ENCODE measurements at places on chromosomes 5 and 9.

GRCh38 chr9:27564670-27565069, 8.6 kb downstream of the C9orf72 start:
- no peak for DNase-seq

- DNase-seq = peak; percentile 67
Observed at GRCh38 chr9:120490888-120491595, 88.9 kb downstream of the CDK5RAP2 start.

DNA sequence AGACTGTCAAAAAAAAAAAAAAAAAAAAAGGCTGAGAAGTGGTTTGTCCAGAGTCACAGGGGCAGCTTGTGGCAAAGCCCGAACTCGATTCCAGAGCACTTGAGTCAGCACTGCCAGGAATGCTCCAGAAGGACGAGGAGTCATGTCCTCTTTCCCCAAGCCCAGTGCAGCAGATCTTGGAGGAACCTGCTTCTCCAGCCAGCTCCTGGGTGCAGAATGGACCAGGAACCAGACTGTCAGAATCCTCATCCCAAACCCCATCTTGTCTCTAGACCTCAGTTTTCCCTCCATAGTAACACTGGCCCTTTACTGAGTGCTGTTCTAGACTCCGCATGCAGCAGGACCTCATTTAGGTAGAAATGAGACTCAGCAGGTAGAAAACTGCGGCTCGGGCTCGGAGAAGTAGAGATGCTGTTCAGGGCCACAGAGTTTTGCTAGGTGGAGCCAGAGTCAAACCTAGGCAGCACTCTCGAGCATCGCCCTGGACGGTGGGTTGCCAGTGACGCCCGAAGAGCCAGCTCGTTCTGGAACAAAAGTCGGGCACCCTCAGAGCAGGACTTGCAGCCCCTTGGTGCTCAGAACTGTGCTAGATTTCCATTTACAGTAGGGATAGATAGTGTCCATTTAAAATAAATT, 15.4 kb downstream of the CD74 start:
- no peak for DNase-seq

DNA sequence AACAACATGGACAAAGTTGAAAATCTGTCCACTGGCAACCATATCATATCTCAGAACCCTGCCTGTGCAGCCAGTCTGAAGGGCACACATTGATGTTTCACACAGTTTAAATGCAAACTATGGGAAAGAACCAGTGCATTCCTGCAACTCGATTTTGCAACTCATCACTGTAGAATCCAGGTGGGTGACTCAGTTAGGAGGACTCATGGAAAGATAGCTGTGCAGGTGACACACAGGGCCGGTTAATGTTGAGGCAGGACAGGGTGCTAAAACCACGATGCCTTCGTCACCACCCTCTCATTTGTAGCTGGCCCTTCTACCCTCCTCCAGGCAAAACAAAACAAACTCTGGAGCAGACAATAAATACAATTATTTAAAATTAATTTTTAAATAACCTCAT, 62.8 kb downstream of the TLE1 start:
- no peak for DNase-seq

DNA sequence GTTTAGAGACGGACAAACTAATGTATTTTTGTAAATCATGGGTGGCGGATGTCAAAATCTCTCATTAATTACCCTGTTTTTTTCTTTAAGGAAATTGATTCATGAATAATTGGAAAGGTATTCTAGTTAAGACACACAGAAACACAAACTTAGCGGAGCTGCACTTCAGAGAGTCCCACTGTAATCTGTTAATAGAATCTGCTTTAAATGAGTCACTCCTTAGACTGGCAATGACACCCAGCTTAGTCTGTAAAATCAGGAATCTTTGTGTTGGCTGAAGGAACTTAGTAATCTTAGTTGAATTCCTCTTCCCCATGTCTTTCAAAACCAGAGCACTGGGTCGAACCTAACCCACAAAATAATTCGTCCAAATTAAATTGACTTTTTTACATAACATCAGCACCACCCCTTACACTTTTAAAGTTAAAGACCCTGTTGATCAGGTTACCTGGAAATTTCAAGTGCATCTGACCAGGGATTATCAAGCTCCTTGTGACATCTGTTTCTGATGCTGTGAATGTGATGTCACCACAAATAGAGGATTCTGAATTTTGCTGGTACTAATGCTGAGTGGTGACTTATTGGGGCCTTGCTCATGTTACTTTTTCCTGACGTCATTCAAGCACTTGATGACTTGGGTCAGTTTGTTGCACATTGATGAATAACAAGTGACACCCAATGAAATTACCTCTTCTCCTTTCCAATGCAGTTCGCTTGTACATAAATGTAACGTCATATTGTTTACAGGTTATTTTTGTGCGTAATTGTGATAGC, 313.6 kb downstream of the KCTD16 start:
- DNase-seq = no peak

DNA sequence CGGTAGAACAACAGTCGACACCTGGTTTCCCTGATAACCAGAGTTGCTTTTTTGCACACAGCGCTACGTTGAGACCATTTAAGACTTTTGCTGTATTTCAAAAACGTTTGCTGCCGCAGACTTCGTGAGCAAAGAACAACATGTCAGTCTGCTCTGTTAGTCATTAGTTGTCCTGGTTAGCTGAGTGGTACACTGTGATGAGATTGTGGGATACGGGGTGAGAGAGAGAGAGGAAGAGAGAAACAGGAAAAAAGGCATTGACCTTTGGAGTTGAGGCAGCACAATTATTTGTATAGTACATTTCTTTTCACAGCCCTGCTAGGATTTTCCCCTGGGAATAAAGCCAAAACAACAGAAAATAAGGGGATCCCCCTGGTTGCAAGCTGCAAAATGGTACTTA, 306.1 kb upstream of the WWC1 start:
- no peak for DNase-seq

DNA sequence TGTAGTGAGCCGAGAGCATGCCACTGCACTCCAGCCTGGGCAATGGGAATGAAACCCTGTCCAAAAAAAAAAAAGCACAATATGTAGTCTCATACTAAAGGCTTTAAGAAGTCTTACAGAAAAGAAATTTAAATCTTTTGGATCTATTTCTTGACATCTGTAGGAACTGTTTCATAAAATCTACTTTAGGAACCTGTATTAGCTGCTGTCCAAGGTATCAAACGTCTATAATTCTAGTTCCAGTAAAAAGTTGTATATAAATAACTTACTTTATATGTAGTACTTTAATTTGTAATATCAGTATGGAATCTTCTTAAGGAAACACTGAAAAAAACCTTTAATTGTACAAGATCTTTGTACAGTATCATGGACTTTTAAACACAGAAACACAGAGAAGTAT, 106.8 kb upstream of the RASGRF2 start:
- DNase-seq = no peak

GRCh38 chr9:108466304-108466703, 389.5 kb downstream of the ACTL7B start:
- no peak for DNase-seq

- DNase-seq = no peak
Observed at GRCh38 chr5:150774145-150774544, 4.4 kb upstream of the SMIM3 start.

- no peak for DNase-seq
Observed at GRCh38 chr5:63175850-63176249, 597.2 kb downstream of the LRRC70 start.

- no peak for DNase-seq
Observed at GRCh38 chr9:31824860-31825259, 559.6 kb upstream of the ACO1 start.

DNA sequence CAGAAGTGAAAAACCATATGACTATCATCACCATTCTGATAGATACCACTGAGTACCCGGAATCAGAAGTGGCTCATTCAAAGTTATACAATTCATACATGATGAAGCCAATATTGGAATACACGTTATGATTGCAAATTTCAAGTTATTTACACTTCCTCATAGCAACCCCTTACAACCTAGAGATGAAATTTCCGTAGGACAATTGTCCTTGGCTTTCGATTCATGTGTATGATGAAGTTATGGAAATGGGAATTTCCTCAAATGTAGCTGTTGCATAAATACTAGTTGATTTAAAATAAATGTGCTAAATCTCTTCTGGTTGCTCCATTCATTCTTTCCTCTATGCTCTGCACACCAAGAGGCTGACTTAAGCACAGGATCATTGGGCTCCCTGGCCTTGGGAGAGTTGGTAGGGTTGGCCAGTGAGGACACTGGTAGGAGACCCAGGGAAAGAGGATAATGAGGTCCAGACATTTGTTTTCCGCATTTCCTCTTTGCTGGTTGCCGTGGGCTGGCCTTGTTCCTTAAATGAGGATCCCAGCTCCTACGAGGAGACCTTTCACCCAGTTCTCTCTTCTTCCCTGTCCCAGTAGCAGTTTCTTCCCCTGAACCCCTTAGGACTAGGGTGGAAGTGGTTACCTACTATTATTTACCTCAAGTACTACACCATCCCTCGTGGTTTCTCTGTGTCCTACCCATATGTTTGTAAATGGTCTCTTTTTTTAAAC, 90.3 kb downstream of the ZNF474 start:
- no peak for DNase-seq

- no peak for DNase-seq
Observed at GRCh38 chr5:147454996-147455677, 54.7 kb downstream of the DPYSL3 start.

DNA sequence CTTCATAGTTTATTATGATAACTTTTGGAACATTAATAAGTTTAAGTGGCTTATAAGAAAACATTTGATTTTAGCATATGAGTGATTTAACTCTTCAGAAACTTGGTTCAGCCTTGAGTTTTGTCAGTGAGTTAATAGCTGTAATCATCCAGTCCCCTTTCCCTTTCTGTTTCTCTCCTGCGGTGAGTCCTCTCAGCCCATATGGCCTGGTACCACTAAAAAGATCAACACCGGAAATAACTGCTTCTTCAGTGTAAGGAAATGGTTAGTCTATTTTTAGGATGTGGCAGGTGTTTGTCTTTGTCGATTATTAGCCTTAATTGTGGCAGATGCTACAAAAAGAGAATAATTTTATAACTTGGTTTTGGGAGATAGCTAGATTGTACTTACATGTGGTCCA, 120.2 kb upstream of the GRHPR start:
- no peak for DNase-seq

DNA sequence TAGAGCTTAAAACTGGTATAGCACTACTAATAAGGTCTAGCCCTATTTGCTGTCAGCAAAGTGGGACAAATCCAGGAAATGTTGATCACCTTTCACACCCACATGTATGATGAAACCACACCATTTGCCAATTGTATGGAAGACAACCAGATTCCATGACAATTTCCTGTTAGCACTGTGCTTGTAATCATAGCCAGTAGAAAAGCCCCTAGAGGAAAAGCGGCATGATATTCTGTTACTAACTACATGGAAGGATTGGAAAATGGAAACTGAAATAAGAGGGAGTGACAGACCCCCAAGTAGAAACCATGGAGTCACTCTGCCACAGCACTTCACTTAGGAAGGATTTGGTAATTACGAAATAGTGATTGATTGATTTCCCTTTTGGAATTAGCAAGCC, 923 bp downstream of the SPATA6L start:
- no peak for DNase-seq

DNA sequence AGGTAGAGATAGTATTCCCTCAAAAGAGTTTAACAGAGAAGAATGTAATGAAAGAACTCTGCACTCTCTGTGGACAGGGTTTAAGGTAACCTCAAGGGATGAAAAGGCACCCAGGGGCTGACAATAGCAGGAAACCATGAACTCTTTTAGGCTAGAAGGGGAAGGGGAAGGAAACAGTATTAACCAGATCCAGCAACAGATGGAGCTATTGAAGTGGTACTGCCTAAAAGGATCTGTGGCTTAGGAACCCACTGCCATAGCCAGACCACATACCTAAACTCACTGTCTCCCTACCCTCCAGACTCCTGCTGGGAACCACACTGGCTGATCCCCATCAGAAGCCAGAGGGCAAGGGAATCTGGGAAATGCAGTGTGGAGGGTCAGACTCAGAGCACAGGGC, 35.5 kb downstream of the PLGRKT start:
- no peak for DNase-seq

DNA sequence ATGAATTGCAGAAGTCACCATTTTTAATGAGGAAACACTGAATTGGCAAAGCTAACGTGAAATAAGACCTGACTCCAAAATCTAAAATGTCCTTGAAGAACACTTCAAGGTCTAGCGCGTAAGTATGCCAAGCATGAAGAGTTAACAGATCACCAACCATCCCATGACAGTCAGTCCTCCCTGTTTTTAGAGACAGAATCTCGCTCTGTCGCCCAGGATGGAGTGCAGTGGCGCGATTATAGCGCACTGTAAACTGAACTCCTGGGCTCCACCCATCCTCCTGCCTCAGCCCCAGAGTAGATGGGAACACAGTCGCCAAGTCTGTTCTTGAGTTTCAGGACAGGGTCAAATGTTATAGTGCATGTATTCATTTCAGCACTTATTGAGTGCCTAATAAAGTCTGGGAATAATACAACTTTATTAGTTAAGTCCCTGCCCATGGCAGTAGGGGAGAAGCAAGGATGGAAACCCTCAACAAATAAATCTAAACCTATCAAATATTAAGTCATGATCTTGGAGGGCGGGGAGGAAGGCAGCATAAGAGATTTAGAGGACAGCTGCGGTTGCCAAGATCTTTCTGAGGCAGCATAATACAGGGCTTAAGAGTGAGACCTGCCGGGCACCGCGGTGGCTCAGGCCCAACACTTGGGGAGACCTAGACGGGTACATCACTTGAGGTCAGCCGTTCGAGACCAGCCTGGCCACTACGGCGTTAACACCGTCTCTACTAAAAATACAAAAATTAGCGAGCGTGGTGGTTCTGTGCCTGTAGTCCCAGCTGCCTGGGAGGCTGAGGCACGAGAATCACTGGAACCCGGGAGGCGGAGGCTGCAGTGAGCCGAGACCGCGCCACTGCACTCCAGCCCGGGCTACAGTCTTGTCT, 1.1 kb downstream of the ATPSCKMT start:
- no peak for DNase-seq

DNA sequence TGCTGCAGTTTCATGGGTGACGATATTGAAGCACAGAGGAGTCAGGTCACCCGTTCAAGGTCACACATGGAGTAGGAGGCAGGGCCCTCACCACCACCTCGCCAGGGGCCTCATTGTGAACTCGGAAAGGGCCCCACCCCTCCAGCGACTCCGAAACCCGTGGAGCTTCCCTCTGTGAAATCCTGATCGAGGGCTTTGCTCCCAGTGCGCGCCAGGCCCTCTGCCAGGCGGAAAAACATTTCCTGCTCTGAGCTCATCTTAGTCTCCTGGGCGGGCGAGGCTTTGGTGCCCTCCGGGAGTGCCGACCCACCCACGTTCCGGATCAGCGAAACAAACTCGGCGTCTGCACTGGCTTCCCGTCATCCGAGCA, 75.0 kb upstream of the FCN1 start:
- DNase-seq = no peak

GRCh38 chr5:127876384-127876783, 173.2 kb downstream of the CCDC192 start:
- no peak for DNase-seq

GRCh38 chr9:13675638-13676000, 396.1 kb upstream of the MPDZ start:
- DNase-seq = no peak

- DNase-seq = peak; percentile 77
Observed at GRCh38 chr9:77453825-77454647, 194.1 kb downstream of the GNA14 start.

Measured in HL-60 (cell line).